ENCODE measurements at places on chromosomes 3 and 15. TPM values are rescaled to one million over a fixed set of nuclear protein-coding genes. Genes with fewer than 3 reads are reported as not detected.

DNA sequence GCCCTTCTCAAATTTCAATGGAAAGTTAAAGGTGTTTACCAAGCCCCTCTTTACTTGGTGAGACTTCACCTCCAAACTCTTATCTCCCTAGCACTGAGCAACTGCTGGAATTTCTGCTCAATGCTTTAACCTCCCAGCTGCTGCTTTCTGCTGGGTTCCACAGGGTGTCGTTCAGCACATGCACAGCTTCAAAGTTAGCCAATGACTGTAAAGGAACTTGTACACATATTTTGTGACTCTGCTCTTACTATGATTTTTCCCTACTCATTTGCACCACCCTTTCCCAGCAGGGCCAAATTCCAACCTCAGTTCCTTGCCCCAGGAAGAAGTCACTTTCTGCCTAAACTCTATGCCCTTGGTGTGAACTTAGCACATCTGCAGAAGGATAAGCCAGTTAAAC, 89.7 kb downstream of the ULK4 start:
- DNase-seq, result no peak

GRCh38 chr3:43879166-43879565, 188.4 kb downstream of the ABHD5 start:
- DNase-seq, result no peak

DNA sequence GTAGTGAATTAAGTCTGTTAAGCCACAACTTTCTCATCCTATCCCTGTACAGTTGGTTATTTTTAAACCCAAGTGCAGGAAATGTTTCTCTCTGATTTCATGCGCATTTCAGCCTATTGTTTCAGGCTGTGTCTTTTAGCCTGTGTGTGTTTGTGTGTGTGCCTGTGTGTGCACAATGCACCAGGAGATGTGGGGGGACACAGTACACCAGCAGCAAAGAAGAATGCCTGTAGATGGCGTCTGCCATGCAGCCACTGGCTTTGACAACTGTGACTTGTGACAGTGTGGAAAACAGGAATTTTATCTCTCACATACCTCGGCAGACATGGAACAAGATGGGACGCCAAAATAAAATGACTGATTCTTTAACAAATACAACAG, 43.6 kb upstream of the PLXNA1 start:
- DNase-seq, result no peak

The CFAP20DC gene
- total RNA-seq, result 1.4 TPM

Measured in osteocyte (in vitro differentiated cells).